ENCODE measurements at places on chromosomes 3 and 15.

DNA sequence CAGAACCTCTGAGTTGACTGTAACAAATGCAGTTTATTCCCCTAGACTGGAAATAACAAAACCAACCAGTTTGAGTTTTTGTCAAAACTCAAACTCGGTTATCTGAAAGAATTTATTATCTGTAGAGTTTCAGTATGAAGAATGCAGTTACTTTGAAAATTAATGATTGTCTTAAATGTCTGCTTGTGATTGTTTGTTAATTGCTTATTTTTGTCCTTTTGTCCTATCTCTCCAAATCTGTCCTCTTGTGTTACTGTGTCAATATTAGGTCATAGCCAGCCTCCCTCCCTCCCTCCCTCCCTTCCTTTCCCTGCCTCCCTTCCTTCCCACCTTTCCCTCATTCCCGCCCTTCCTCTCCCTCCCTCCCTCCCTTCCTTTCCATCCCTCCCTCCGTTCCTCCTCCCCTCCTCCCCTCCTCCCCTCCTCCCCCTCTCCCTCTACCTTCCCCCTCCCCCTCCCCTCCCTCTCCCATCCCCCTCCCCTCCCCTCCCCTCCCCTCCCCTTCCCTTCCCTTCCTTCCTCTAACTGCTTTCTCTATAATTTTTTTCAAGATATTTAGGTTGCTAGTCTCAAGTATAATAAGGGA, 153.5 kb downstream of the FNDC3B start:
- no peak for DNase-seq

- no peak for DNase-seq
These were observed 2.9 kb upstream of the ZNF710 start for GRCh38 chr15:89998141-89998661.

GRCh38 chr15:89409184-89410038, 74.8 kb upstream of the POLG start:
- DNase-seq = no peak

DNA sequence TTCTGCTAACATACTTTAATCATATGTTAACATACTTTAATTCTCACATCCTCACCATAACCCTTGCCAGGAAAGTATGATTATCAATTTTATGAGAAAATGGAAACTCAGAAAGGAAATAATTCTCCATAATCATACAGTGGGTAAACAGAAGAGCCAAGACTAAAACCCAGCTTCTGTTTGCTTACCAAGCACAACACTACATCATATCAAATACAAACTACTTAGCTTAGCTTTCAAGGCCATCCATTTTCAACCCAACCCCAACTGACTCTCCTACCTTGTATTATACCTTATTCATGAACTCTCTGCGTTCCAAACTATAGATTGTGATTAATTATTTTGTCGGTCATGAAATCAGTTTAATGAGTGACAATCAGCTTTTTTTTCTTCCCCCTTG, 9.0 kb downstream of the ZNF148 start:
- no peak for DNase-seq

DNA sequence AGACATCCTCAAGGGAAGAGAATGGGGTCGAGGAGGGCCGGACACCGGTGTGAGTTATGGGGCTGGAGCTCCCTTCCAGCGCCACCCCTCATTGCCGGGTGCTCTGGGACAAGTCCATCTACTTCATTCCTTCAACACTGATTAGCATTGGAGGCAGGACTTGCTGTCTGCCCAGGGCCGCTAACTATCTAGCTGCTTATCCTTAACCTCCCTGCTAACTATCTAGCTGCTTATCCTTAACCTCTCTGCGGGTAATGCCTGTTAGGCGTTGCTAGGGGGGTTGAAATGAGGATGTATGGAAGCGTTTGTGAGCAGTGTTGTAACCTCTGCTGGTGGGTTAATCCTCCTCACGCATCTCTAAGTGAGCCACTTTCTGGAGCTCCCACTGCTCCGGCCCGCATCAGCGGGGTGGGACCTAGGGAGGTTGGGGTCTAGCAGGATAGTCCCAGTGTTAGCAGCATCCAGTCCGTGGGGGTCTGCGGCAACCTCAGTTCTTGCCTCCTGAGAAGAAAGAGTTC, 10.9 kb upstream of the CHAC1 start:
- DNase-seq = no peak

Measured in CD8-positive, alpha-beta memory T cell (primary cell).